ENCODE measurements at places on chromosomes 6 and 20. TPM values are rescaled to one million over a fixed set of nuclear protein-coding genes. Genes with fewer than 3 reads are reported as not detected.

The ANGPT4 gene
- total RNA-seq = not detected

DNA sequence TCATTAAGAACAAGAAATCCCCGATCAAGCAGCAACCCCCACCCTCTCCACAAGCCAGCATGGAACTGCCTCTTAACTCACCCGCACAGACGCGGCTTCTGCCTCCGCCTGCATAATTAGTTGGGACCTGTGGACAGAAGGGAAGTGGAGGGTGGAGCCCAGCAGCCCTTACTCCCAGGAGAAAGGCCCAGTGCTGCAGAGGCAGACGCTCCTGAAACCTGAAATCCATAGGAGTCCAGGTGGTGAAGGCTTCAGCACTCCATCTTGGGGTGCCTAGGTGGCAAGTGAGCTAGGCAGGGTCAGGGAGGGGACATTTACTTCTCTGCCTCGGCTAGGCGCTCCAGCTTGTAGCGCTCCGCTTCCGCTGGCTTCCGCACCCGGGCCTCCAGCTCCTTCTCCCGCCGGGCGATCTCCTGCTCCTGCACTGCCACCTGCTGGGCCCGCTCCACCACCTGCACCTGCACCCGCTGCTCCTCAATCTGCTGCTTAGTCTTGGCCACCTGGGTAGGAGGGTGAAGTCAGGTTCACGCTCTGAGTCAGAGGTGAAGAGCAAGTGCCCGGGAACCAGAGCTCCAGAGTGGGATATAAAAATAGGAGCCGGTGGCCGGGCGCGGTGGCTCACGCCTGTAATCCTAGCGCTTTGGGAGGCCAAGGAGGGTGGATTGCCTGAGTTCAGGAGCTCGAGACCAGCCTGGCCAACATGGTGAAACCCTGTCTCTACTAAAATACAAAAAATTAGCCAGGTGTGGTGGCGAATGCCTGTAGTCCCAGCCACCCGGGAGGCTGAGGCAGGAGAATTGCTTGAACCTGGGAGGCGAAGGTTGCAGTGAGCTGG is 10.7 kb downstream of the TUBB start:
- peak; percentile 89 for DNase-seq

DNA sequence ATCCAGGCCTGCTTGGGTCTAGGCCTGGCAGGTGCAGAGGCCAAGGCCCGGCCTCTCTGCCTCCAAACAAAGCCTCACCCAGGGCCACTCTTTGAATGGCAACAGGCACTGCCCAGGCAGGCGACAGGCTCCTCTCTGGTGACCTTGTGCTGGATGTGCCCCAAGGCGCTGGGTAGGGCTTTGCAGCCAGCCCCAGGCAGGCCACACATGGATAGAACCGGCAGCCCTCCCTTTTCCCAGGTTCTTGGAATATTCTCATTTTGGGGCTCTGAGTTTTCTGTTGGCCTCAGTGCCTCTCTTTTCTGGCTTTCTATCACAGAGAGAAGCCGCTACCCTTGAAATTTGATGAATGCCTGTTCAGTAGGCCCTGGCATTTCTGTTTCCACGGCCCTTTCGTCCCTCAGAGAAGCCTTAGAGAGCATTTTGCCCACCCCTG is 18.9 kb downstream of the PKIG start:
- DNase-seq = no peak

DNA sequence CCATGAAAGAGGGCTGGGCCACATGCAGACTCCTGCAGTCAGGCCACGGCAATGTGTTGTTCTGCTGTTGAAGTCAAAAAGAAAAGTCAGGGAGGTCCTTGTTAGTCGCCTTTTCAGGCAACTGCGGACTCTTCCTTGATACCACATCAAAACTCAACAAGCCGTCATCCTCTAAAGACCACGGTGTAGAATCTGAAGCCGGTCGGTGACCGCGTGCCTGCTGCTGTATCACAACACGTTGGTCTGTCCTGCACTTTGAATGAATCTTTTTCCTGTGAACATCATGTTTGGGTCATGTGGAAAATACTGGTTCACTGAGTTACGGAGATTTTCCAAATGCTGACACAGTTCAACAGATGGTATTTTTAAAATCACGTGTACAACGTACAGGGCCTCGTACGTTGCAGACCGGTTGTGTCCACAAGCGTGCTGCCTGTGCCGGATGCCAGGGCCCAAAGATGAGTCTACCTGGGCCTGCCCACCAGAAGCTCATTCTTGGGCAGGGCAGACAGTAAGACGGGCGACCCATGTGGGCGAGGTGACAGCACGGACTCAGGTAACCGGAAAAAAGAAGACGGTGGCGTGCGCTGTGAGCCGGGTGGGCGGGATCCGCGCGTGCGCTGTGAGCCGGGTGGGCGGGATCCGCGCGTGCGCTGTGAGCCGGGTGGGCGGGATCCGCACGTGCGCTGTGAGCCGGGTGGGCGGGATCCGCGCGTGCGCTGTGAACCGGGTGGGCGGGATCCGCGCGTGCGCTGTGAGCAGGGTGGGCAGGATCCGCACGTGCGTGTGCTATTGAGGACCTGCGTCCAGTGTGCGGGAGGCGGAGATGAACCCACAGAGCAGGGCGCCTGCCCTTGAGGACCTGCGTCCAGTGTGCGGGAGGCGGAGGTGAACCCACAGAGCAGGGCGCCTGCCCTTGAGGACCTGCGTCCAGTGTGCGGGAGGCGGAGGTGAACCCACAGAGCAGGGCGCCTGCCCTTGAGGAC is 114.5 kb downstream of the FAM120B start:
- no peak for DNase-seq

DNA sequence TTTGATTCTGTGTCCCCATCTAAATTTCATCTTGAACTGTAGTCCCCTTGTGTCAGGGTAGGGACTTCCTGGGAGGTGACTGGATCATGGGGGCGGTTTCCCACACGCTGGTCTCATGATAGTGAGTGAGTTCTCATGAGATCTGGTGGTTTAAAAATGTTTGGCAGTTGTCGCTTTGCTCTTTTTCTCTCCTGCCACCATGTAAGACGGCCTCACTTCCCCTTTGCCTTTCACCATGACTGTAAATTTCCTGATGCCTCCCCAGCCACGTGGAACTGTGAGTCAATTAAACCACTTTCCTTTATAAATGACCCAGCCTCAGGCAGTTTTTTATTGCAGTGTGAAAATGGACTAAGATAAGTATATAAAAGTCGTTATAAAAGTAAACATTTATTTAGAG is 80.5 kb upstream of the SGK1 start:
- DNase-seq = no peak

GRCh38 chr6:31784098-31784925 is 7.2 kb upstream of the VWA7 start:
- DNase-seq = no peak

The CLDN20 gene
- total RNA-seq = not detected

The REM1 gene
- not detected for total RNA-seq

DNA sequence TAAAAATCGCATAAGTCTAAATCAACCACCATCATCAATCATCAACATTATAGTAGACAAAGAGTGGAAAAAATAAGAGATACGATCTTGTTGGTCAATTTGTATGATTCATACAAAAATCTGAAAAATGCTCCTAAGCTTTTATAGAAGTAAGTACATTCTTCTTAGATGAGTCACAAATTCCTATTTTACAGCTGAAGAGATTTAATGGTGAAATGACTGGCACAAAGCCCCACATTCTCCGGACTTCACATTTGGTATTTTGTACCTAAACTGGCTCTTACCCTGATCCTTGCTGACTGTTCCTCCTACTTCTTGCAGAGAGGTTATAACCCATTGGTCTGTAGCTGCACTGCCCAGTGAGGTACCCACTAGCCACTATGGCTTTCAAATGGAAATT is 29.9 kb upstream of the PREP start:
- peak; percentile 97 for DNase-seq

DNA sequence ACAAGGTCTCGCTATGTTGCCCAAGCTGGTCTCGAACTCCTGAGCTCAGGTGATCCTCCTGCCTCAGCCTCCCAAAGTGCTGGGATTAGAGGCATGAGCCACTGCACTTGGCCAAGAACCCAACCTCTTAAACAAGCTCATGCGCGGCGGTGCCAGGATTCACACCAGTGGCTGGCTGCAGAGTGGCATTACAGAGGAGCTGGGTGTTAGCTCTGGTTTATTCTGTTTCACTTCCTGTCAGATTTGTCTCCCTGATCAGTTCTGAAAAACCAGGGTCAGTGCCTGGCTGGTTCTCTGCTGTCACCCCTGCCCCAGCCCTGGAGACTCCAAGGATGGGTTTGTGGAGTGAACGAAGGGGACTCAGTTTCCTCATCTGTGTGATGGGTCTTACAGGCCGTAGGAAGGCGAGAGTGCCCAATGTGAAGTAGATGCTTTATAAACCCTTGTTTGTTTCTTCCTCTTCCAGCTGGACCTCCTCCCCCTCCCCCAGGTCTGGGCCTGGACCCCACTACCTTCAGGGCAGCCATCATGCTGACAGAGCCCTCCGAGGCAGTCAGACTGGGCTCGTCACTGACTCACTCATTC is 63.4 kb downstream of the UBE2V1 start:
- no peak for DNase-seq

Measured in PC-9 (cell line).